ENCODE measurements at places on chromosomes 2 and 18. TPM values are rescaled to one million over a fixed set of nuclear protein-coding genes. Genes with fewer than 3 reads are reported as not detected.

DNA sequence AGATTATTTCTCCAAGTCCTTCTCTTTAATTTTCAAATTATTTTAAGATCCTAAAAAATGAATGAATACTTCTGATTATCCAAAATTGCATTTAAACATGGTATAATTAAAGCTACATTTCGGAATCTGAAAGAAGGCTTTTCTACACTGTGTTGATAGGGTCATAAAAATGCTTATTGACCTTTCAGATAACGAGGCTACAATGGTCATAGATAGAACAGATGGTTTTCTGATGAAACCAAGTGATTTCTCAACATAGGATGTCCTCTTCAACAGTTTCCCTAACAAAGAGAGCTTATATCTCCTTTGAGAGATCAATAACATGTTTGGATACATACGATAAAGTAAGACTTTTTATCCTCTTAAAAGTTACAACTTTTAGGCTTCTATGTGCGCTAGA, 201.1 kb downstream of the PTH2R start:
- no peak for DNase-seq

GRCh38 chr2:123085484-123085883, 939.6 kb upstream of the CNTNAP5 start:
- DNase-seq: no peak

DNA sequence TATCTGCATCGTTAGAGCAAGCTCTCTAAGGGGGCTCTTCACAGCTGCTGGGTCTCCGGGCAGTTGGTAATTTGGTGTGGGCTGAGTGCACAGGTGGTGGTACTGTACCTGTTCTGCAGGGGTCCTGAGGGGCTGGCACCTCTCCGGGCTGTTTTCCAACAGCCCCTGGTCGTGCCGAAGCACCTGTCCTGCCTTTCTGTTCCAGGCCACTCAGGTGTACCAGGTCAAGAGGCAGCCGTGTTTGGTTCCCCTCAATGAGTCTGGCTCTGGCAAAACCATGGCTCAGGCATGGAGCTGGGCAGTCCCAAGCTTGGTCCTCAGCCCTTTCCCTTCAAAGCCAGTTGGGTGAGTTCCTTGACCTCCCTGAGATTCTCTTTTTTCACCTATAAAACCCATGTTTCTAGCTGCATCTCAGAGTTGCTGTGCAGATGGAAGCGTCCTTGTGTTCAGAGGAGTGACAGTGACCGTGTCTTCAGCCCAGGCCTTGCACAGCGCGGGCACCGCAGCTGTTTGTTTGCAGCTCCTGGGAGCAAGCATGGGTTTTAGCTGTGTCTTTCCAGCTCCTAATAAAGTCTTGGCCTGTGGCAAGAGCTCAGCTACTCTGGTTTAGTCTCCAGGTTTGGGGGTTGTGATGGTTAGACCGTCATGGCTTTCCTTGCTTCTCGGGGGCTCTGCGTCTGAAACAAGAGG, 110.9 kb downstream of the GLI2 start:
- no peak for DNase-seq

- DNase-seq: no peak
Measured at GRCh38 chr2:73836141-73836943, 7.6 kb downstream of the STAMBP start.

DNA sequence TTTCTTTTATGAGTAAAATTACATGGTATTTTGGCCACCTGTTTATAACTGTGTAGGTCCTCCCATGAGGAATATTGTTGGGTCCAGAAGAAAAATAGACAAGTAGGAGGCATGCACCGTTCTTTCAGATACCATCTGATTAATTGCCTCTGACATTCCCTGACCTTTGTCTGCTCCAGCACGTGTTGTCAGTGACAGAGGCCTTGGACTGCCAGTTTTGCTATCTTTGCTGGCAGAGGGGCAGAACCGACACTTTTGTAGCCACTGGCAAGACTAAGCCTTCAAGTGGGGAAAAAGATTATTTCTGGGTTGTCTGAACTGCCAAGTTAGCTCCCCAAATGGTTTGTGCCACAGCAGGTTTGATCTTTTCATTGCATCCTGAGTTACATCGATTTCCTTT, 276.9 kb downstream of the CAMKMT start:
- no peak for DNase-seq

- DNase-seq: no peak
Measured at GRCh38 chr18:62777814-62778213, 62.5 kb downstream of the PHLPP1 start.

DNA sequence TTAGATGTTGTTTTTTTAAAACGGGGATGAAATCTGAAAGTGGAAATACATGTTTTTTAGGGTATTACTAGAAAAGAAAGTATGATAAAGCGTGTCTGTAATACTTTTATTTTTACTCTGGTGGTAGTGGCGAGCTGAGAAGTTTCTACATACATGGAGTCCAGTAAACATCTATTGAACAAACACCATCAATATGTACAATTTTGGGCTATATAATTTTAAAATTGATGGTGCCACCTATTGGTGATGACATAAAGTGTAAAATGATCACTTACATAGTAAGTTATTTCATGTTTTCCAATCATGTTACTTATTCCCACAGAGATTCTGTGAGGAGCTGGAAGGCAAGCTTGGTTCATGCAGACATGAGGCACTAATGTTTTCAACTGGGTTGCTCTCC, 31.5 kb upstream of the NFE2L2 start:
- DNase-seq: no peak

DNA sequence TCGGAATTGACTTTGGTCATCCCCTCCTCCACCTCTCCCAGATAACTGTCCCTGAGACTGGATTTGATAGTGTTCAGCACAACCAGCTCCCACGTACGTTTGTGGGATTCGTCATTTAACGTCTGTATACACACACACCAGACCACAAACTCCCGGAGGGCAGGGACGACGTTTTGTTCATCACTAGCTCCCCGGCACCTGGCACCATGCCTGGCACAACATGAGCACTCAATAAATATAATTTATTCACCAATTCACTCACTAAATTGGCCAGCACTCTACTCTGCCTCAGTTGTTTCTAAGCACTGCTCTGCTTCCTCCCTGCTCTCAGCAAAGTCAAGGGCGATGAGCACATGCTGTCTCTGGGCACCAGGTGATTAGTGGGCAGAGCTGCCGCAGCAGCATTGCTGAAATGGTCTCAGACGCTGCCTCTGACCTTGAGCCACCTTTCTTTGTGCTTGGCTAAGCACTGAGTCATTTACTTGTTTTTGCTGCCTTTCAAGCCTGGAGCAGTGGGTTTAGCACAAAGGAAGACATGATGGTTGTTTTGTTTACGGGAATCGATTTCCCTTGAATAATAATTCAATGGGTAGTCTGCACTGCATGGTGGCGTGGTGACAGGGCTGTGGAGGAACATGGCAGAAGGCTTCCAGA, 19.3 kb upstream of the LOXHD1 start:
- peak; percentile 99 for DNase-seq

- peak; percentile 87 for DNase-seq
Measured at GRCh38 chr2:39568561-39569006, 97.1 kb upstream of the TMEM178A start.

GRCh38 chr2:23713351-23713750, 213.6 kb downstream of the ATAD2B start:
- no peak for DNase-seq

- DNase-seq: no peak
Measured at GRCh38 chr2:219081701-219082331, 21.1 kb upstream of the IHH start.

GRCh38 chr2:46294176-46294836, 2.9 kb upstream of the EPAS1 start:
- DNase-seq: peak; percentile 48

DNA sequence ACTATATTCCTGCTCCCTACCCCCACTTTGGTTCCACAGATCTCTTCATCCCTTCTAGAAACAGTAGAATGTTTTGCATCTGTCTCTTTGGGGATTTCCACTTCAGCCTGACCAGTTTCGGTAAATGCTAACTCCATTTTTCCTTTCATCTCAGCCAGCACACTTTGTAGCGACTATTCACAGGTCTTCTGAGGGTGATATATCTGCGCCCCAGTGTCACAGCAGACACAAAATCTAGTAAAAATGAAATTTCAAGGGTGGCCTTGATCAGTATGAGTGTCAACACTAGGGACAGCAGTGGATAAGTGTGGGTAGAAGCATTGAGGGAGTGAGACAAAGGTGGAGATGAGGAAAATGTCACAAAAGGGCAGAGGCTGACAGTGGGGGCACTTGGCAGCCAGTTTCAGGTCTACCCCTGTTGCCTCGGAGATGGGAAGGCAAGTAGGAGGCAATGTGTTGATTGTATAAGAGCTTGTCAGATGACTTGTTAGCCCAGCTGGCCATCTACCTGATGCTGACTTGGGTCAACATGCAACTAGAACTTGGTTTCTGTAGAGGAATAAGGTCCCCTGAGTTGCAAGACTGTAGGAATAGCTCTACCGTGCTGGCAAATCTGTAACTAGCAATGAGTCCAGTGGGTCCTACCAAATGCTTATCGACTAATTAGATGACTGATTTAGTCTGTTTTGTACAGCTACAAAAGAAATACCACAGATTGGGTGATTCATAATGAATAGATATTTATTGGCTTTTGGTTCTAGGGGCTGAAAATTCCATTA, 60.7 kb downstream of the CXCR4 start:
- no peak for DNase-seq

DNA sequence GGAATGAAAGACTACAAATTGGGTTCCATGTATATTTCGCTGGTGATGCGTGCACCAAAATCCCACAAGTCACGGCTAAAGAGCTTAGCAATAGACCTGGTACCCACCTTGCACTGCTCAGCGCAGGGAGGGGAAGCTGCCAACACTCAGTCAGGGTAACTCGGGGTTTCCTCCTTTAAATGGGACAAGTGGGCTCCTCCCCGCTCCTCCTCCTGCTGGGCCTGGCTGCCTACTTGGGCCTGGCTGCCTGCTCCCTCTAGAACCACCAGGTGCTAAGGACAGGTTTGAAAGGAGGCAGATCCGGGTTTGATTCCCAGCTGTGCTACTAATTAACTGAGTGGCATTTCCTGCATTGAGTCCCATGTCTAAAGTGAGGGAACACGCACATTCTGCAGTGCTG, 23.4 kb downstream of the MYO7B start:
- DNase-seq: no peak

GRCh38 chr18:34738175-34738894, 28.2 kb downstream of the DTNA start:
- DNase-seq: peak; percentile 26

GRCh38 chr2:116719836-116720235, 1094.7 kb upstream of the DDX18 start:
- peak; percentile 12 for DNase-seq

DNA sequence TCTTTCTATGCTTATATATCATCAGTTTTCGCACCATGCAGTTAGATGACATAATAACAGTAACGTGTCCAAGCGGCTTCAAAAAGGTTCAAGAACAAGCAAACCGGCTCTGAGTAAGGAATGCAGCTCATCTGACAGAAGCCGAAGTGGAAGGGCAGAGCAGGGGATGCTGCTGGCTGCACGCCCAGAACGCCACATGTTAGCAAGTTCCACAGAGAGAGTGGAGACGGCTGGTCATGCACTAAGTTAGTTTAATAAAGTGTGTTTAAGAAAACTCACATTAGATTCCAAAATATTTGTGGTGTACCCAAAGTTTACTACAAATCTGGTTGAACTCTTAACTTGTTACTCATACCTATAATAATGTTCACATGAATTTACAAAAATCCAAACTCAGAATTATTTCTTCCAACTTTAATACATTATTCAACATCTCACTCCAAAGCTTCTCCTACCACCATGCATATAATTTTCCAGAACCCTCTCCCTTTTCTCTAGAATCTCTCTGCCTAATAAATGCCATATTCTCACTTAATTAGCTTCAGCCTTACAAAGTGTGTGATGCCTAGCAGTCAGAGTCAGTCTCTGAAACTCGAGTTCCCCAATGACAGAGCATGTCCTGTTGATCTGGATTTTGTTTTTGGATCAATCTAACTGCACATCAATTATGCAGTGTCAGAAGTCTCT, 170.0 kb downstream of the DNAH7 start:
- DNase-seq: peak; percentile 88

- DNase-seq: peak; percentile 35
Measured at GRCh38 chr18:74115046-74115445, 32.6 kb downstream of the FBXO15 start.

DNA sequence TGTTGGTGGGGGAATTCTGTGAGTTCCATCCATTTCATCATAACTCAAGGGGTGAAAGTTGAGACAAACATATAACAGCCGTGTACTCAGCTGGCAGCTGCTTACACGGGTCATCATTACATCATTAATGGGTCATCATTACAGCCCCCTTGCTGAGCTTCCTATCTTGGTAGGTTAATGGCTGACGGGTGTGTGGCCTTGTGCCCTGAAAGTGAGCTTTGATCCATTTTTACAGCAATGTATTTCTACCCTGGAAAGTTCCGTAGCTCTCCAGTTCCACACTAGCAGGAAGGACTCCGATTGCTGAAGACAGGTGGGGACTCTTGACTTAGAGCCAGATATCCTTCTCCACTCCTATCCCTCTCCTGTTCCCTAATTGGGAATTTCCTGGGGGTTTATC, 105.2 kb upstream of the DLX2 start:
- no peak for DNase-seq

DNA sequence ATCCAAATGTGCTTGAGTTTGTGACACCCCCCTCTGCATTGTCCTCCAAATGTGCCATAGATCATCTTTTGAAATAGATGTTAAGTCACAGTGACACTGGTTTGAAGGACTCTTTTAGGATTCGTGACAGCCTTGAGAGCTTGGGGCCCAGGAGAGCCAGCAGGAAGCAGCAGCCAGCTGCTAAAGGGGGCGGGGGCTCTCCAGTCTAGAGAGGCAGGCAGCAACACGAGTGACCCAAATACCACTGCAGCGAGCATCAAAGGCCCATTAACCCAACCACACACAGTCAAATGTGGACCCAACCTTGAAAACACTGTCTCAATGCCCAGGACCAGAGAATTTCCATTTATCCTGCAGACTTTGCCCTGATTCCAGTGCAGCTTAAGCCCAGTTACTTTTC, 75.6 kb downstream of the ZBTB7C start:
- no peak for DNase-seq

GRCh38 chr2:206023183-206023582, 62.8 kb downstream of the INO80D start:
- DNase-seq: no peak

DNA sequence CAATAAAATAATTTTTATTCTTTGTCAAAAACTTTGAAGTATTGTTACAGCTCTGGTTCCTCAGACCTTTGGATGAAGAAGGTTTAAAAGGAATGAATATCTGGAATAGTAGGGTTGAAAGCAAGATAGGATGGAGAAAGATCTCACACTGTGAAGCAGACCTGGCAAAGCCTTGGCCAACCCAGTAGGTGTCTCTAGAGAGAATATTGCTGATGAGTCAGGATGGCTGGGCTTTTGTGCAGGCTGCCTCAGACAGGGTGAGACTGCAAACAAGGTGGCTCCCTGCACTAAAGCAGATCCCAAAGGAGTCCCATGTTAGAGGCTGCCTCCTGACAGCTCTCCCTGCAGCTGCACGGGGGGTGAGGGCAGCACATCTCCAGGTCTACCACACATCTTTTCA, 226.0 kb upstream of the ITGA4 start:
- DNase-seq: peak; percentile 16

FSHR gene
- total RNA-seq: not detected

OTX1 gene
- 0.59 TPM for total RNA-seq

DHX57 gene
- 12.3 TPM for total RNA-seq

DOK1 gene
- total RNA-seq: 7.5 TPM

PPP1R7 gene
- 59.2 TPM for total RNA-seq

ITPRID2 gene
- 149 TPM for total RNA-seq

DLGAP1 gene
- not detected for total RNA-seq

HNRNPLL gene
- 42.8 TPM for total RNA-seq

SERPINB7 gene
- 15.7 TPM for total RNA-seq

GNLY gene
- total RNA-seq: not detected

SAG gene
- total RNA-seq: not detected

AQP12B gene
- total RNA-seq: not detected

L3MBTL4 gene
- total RNA-seq: 0.05 TPM

ZDBF2 gene
- 9.1 TPM for total RNA-seq

GREB1 gene
- 0.39 TPM for total RNA-seq

SPEG gene
- total RNA-seq: 13.9 TPM

SPAG16 gene
- 20.8 TPM for total RNA-seq

ARHGAP15 gene
- not detected for total RNA-seq
